ENCODE measurements at places on chromosomes 5 and 9.
A peak's percentile ranks its signal among the peaks of the same experiment; 100 is the strongest.

DNA sequence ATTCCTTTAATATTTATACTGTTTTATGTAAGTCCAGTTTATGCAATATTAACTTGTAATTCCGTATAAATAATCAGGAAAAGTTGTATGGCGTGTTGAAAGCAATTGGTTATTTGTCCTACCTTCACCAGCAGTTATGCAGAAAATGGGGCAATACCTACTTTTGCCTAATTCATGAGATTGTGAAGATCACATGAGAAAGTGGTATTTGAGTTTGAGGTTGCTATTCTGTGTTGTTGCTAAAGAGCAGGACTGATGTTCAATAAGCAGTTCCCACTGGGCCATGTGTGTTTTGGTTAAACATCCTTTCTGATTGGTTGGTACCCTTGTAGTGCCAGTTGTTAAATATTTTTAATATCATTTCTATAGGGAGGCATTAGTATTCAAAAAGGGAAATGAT, 3.2 kb downstream of the TGFBR1 start:
- DNase-seq: no peak

- no peak for DNase-seq
Observed at GRCh38 chr9:107650321-107650720, 160.8 kb upstream of the KLF4 start.

GRCh38 chr9:72292256-72292682, 72.7 kb downstream of the ZFAND5 start:
- no peak for DNase-seq

GRCh38 chr5:101084353-101084752, 181.3 kb upstream of the ST8SIA4 start:
- no peak for DNase-seq

DNA sequence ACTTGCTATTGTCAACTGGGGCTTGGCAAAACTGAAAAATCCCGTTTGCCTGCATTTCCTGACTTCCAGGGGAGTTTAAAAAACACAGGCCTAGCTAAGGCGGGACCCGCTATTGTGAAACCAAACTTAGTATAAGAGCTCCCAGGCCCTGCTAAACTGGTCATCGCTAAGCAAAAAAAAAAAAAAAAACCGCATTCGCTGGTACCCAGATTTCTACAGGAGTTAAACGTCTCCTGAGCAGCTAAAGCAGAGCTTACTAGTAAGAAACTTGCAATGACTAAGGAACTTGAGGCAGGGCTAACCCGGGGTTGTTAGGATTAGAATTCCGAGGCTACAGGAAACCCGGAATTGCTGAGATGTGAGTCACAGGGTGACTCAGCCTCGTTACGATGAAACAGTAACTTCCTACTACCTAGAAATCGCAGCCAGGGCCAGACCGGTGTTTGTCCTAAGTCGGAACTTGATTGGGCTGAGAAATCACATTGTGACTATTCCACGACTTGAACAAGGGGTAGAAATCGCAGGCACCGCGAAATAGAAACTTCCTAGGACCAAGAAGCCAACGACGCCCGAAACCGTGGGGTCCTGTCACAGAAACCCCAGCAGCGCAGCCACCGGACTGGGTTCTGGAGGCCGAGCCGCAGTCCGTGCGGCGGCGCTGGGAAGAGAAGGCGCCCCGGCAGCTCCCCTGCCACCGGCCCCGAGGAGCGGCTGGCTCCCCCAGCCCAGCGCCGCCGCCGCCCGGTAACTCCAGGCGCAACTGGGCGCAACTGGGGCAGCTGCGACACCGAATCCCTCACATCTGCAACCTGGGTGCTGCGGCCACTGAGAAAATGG, 89.4 kb downstream of the ANXA2R start:
- peak; percentile 73 for DNase-seq
